IPS DF 6.9 (cell line): ENCODE measurements at places on chromosomes 2 and 18.

DNA sequence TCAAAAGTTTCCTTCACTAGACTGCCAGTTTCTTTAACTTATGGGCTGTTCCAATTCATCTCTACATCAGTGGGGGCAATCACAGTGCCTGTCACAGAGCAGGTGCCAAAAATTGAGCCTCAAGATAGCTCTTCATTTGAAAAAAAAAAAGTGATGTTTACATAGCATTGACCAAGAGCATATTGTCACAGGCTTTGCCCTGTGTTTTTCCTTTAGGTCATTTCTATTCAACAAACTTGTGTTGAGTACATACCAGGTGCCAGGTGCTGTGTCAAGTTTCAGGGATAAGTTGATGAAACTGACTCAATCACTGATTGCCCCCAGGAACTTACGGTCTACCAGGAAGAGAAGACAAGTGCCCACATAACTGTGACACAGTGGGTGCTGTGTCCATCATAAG lies 22.2 kb upstream of the NT5C1B start:
- no peak for DNase-seq

DNA sequence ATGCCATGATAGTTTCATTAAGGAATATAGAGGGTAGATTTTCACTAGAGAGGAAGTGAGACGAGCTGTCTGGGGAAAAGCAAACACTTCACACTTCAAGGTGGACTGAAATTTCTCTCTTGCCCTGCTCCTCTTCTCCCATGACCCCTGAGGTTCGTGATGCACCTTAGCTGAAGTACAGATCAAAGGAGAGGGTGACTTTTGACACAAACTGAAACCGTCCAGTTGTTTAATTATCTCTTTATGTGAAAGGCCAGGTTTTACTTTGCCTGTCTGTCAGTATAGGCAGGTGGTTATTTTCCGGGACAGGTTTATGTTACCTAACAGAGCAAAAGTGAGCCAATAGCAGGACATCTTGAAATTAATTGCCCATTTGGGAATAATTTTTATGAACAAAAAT lies 41.0 kb upstream of the FOXI3 start:
- DNase-seq = no peak

- DNase-seq = no peak
Observed at GRCh38 chr2:161030260-161031063, 129.8 kb upstream of the TANK start.

GRCh38 chr2:199459286-199460100 lies 1.8 kb upstream of the SATB2 start:
- DNase-seq = no peak

DNA sequence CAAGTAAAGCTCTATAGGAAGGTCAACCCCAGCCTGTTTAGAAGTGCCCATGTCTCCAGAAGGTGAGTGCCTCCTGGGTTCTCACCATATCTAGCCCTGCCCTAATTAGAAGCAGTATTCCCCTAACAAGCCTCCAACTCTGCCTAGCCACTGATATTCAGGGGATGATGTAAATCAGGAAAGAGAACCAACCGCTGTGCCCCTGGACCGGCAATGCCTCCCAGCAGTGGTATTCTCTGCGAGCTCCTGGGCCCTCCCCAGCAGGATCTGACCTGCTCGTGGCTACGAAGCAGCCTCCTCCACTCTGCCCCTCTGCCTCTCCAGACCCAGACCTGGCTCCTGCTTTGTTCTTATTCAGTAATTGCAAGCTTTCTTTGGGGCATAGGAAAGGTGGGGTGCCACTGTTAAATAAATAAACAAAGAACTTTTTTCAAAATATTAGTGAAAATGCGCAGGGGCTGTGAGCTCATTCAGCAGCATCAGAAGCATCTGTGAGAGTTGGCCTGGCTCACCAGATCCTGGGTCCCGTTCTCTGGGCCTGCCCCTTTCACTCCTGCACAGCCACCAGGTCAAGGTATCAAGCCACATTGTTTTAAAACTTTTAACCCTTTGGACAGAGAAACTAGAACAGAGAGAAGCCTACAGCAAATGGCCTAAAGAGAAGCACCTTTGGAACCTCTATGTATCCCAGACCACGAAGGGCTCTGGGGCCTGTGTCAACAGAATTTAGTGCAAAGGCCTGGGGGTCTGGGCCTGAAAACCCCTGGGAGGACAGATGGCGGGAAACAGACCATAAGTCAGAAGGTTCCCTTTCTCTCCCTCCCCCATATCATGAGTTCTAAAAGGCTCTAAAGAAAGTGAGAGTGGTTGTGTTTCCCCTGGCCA lies 11.9 kb downstream of the MREG start:
- no peak for DNase-seq
